Spinal cord (tissue), 10 donors: ENCODE measurements at places on chromosomes 5 and 9. TPM values are rescaled to one million over a fixed set of nuclear protein-coding genes. Genes with fewer than 3 reads are reported as not detected.

Gene INSL4
- not detected for total RNA-seq

Gene SPATA31A3
- not detected for total RNA-seq

Gene SLC36A3
- total RNA-seq, result not detected

Gene GARIN3
- total RNA-seq, result not detected

Gene FST
- total RNA-seq, result 3.7 TPM

Gene CEL
- 1.2 TPM for total RNA-seq

Gene NEURL1B
- 8.5 TPM for total RNA-seq

Gene SLC35D2
- 17.8 TPM for total RNA-seq

Gene ADAMTS6
- 20.3 TPM for total RNA-seq

Gene SLC4A9
- 0.39 TPM for total RNA-seq

Gene PKN3
- total RNA-seq, result 5.5 TPM
